Hypothalamus (tissue), 51 donors: ENCODE measurements at places on chromosomes 2 and 18.

DNA sequence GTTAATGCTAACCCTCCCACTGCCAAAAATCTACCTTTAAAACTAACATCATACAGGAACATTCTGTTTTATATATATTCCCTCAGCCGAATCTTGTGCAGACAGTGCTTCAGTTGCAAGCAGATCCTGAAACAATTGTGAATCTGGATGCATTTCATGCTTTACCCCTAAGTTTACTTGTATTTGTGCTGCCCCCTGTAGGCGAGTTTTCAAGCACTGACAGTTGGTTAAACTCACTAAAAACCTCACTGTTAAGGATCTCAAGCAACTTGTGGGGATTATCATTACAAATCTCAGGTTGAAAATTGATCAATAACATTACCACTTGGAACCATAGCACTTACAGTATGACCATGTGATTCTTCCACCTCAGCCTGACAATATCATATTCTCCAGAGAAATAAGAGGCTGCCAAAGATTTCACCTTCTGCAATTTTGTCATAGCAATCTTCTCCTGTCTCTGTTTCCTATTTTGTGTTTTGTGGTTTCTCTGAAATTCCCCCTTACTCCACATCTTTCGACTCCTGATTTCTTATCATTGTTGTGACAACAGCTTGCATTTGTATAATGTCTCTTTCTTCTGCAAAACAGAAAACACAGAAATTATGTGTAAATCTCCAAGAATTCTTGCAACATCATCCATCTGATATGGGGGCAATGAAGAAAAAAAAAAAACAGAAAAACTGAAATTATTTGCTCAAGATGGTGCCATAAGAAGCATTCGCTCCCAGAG is 354.6 kb upstream of the SETBP1 start:
- DNase-seq: no peak

GRCh38 chr2:57516698-57517340 is 529.8 kb upstream of the VRK2 start:
- DNase-seq: no peak

GRCh38 chr18:40075616-40076015 is 1879.4 kb upstream of the PIK3C3 start:
- DNase-seq: no peak

DNA sequence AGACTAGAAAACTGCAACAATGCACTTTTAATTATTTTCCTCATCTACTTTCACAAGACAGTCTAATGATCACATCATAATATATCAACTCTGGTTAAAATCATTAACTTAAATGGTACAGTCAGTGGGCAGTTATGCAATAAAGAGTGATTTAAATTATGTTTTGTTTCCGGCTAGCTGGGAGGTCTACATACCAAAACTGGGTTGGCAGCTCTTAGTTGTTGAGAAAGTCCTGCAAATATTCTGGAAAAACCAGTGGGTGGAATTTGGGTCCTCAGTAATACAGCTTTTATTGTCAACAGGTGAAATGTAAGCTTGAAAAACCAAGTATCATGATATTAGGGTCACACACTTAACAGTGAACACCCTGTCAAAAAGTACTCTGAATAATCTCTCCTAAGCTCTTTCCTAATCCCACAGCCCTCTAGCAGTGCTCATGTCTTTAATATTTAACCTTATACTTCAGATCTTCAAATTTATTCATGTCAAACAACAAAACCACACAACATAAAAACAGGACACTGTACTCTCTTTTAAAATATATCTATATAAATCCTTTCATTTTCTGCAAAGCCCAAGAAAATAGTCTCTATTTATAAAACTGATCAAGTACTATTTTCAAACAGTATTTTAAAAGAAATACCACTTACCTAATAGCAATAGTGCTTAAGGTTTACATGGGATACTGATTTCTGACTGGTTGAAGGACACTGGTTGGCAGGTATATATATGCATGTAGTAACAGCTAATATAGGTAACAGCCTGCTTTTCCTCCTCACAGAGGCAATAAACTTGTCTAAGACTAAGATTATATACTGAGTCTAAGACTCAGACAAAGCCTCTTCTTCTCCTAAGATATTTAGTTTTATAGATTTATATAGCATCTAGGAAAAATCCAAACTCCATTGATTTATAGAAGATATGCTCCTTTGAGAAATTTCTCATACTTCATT is 103.8 kb downstream of the GAREM1 start:
- DNase-seq: no peak

DNA sequence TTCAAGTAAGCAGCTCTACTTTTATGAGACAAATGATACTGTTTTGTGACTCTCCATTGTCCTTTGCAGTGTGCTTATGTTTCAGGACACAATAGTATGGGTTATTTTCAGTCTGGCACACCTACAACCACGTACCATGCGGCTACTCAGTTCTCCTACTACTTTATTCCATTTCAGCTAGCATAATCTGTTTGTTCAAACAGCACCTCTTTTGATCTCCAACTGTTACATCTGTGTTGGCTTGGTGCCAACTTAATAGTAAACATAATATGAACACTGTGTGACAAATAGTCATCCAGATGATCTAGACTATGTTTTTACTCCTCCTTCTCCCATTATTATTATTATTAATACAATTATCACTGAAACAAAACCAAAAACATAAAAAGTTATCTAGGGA is 40.5 kb downstream of the MYO3B start:
- DNase-seq: no peak

GRCh38 chr2:187982668-187983067 is 309.0 kb upstream of the GULP1 start:
- no peak for DNase-seq

DNA sequence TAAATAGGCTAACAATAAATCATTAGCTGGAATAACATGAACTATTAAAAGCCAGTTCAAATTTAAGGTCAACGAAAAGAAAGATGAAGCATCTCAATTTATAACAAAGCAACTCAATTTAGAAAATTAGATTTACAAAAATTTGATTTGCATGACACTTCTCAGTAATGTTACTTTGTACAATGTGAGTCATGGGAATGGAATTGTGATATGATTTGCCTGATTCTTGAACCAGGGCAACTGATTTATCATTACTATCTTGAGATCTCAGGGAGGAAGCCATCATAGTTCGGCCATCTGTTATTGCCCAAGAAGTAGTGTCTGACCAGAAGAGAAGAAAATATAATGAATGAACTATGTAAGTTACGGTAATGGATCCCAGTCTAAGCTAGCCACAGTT is 193.1 kb downstream of the RIT2 start:
- DNase-seq: no peak

GRCh38 chr18:55439056-55439455 is 148.9 kb downstream of the TCF4 start:
- DNase-seq: no peak

DNA sequence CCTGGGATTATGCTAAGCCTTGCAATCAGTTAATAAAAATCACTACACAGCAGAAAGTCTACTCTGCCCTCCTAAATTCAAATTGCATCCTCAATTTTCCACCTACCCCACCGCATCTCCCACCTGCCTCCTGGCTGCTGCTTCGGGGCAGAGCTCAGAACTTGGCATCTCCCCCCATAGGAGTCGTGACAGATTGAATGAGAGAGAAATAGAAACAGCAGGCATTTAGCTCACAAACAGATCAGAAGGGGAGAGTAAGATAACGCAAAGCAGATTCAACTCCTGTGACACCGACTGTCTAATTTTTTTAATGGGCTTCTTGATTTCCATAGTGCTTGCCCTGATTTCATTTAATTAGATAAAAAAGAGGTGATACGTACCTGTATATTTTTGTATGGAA is 24.7 kb upstream of the LRRC30 start:
- DNase-seq: no peak

- DNase-seq: no peak
These were observed 193.2 kb downstream of the LNPK start for GRCh38 chr2:175808858-175809257.

DNA sequence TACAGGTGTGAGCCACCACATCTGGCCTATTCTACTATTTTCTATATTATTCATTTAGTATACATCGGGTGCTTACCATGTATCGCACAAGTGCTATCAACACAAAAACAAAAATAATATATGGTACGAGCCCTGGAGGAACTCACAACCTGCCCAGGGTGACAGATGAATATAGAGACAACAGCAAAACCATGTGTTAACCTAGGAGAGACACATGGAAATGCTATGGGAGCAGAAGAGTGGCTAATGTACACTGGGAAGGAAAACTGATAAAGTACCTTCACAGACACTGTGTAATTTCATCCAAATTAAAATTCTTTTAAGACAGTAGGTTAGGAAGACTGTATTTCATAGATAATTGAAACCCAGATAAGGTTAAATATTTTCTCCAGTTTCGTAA is 3.9 kb downstream of the SF3B6 start:
- DNase-seq: no peak

DNA sequence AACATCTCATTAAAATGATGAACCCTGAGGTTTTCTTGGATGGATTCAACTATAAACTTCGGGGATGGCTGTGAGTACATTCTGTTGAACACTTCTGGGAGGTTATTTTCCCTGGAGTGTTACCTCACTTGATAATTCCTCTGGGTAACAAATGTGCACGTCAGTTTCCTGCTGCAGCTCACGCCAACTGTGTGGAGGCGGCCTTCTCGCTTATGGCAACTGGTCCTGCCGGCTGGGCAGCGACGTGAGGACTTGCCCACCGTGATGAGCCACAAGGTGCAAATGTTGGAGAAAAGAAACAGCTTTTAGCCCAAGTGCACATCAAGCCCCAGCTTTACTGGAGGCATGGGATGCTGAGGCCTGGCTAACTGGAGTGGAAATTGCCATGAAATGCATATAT is 15.9 kb downstream of the MYCN start:
- DNase-seq: no peak

DNA sequence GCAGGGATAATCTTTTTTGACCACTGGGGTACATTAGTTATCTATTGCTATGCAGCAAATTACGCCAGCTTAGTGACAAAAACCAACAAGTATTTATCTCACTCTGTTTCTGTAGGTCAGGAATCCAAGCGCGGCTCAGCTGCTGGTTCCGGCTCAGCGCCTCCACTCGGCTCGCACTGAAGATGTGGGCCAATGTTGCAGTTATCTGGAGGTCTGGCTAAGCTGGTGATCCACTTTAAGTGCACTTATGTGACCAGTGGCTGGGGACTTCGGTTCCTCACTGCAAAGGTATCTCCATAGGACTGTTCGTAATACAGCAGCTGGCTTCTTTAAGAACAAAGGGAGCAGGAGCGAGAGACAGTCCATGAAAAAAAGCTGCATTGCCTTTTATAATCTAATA is 591.9 kb downstream of the TMEM182 start:
- no peak for DNase-seq

- no peak for DNase-seq
These were observed 657.0 kb upstream of the SYT4 start for GRCh38 chr18:43934322-43934721.

GRCh38 chr2:224094413-224094812 is 55.3 kb upstream of the SERPINE2 start:
- no peak for DNase-seq

DNA sequence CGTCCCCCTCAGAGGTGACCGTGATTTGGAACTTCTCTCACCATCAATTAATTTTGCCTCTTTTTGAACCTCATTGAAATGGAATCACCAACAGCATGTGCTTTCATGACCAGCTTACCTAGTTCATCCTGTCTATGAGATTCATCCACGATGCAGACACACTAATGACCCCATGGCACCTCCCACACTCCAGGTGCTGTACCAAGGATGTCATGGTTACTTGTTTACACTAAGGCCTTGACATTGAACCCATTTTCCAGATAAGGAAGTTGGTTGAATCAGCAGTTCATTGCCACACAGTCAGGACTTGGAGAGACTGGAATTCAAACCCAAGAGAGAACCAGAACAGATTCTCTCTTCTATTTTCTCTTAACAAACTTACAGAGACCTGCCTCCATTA is 139.0 kb downstream of the ZFP36L2 start:
- no peak for DNase-seq

- DNase-seq: no peak
These were observed 291.2 kb upstream of the DDX18 start for GRCh38 chr2:117523267-117523666.

GRCh38 chr18:68041327-68041726 is 524.8 kb upstream of the DSEL start:
- no peak for DNase-seq

DNA sequence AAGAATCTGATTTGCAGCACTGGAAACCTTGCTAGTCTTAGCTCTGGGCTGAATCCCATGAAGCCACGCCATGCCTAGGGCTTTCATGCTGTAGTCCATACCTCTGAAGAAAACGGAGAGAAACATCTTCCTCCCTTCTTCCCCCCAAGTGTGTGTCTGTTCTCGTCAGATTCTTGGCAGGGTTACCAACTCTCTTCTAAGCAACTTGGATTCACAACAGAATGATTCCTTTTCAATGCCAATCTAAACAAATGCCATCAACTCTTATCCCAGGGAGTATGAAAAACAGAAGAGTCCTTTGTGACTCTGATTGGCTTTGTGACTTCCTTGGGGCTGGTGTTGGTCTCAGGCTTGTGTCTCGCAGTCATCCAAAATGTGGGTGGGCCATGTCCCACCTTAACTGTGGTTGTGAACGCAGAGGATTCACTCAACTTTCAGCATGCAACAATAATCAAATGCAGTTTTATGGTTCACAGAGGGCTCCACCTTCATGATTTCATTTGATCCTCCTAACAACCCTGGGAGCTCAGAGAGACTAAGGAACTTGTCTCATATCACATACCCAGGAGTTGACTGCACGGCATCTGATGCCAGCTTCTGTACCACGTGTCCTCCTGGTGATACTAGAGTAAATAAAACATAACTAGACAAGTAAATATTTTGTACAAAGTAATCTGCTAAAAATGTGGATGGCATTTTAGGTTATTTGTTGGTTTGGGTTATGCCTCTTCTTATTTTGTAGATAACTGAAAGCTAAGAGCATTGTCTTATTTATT is 186.0 kb upstream of the TNP1 start:
- no peak for DNase-seq

- no peak for DNase-seq
These were observed 409.5 kb upstream of the FIGN start for GRCh38 chr2:164145093-164145987.

DNA sequence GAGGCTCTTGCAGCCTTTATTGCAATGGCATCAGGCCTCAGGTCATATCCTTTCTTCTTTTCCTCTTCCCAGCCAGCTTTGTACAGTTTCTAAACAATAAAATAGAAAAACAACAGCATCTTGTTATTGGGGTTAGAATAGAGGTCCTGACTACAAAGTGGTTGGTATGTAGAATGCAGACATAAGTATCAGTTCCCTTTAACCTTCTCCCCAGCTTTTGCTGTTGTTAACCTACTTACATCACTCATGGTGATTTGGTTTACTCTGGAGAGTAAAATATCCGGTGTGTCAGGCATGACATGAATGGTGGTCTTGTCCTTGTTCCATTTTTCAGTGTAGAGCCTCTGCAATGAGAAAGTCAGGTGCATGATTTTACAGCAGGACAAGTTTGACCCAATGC is 69.8 kb downstream of the NEB start:
- DNase-seq: no peak

- DNase-seq: no peak
These were observed 2.0 kb upstream of the TPRKB start for GRCh38 chr2:73739101-73739500.

DNA sequence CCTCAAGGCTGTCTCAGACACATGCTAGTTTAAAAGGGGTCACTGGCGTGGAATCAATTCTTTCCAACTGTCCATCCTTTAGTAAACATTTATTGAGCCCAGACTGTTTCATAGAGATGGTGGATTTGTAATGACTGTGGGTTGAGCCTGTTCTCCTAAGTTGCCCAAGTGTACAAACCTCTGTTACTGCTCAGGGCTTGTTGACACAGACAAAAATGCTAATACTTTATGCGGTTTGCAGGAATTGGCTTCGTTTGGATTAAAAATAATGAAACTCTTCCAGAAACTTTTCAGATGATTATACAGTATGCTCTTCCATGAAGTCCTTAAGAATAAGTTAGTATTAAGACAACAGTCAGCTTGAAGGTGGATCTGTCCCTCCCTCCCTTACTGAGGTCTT is 83.6 kb upstream of the MGAT5 start:
- DNase-seq: no peak
